ENCODE measurements at places on chromosomes 16 and 17. TPM values are rescaled to one million over a fixed set of nuclear protein-coding genes. Genes with fewer than 3 reads are reported as not detected.

FBXO39 gene
- total RNA-seq, result not detected

SLC52A1 gene
- total RNA-seq, result not detected

KAT8 gene
- 75.7 TPM for total RNA-seq

MT1G gene
- total RNA-seq, result 34.7 TPM

PDILT gene
- total RNA-seq, result not detected

FNDC8 gene
- not detected for total RNA-seq

ITGAD gene
- total RNA-seq, result not detected

GAST gene
- total RNA-seq, result not detected

CENPN gene
- 7.8 TPM for total RNA-seq

ACLY gene
- total RNA-seq, result 81.5 TPM

GRCh38 chr16:30980023-30980371 lies 5.0 kb upstream of the HSD3B7 start:
- DNase-seq, result no peak

- no peak for DNase-seq
These were observed 14.3 kb downstream of the KPNB1 start for GRCh38 chr17:47663912-47664623.

DNA sequence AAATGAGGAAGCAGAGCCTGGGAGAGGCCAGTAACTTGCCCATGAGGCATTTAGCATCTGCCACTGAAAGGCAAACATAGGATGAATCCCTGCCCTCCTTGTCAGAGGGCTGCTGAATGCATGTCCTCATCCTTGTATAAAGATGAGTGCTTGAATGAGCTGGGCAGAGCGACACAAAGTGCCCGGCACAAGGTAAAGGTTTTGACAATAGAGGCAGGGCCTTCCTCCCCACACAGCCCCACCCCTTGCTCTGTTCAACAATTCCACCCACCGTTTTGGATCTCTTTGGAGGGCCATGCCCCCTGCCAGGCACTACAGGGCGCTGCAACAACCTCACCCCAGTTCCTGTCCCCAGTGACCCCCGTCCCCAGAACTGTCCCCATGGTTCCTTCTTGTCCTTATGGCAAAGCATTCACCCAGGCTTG lies 1.4 kb upstream of the KRT19 start:
- DNase-seq, result no peak

GRCh38 chr17:77375917-77376651 lies 235.3 kb downstream of the SEC14L1 start:
- no peak for DNase-seq

DNA sequence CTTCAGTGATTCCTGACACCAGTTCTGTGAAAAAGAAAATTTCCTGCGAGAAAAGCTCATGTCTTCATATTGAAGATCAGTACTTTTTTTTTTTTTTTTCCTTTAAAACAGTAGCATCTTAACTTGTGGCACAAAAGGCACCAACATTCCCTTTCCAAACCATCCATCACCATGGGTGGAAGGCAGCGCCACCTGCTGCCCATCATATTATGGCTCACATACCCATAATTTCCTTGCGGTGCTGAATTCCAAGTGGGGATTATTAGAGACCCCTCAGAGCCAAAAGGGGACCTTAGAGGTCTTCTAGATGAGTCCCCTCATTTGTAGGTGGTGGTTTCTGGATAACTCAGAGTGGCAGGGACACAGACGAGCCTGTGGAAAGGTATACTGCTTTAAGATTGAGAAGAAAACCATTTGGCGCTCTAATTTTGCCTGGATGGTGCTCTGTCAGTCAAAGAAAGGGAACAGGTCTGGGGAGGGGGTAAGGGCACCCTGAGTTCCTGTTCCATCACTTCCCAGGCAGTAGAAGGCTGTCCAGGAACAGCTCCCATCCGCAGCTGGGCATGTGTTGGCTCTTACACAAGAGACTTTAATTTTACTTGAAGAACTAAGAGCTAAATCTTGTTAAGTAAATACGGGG lies 7.9 kb upstream of the SOST start:
- DNase-seq, result no peak

DNA sequence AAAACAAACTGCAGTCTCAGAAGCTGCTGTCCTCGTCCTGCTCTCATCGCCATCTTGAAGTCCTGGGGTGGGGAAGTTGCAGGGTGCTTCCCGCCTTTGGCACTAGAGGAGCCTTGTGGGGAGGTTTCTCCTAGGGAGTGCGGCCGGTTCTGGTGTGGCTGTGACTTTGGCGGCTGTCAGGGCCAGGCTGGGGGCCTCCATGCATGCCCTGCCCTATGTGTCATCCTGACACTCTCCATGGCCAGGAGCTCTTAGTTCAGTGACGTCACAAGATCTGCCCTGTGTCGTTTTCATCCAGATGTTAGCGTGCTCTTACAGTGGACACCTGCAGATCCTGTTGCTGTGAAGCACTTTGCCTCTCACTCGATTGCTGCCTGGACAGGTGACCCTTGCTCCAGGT lies 49.6 kb downstream of the PLD6 start:
- no peak for DNase-seq

DNA sequence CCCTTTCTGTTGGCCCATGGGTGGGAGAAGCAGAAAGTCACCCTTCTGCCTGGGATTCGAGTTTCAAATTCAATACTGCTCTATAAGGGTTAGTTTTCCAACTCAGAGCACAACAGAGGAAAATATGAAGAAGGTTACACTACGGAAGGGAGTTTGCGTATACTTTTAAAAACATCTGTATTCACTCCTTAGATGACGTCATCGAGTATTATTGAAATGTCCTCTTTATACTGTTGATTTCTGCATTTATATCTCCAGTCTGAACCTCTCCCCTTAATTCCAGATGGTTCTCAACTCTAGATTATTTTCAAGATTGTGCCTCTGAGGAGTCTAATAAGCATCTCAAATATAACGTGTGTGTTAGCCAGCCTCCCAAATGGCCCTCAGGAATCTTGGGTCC lies 249.1 kb downstream of the MAP2K4 start:
- no peak for DNase-seq

GRCh38 chr16:53216798-53217197 lies 162.0 kb downstream of the CHD9 start:
- no peak for DNase-seq

DNA sequence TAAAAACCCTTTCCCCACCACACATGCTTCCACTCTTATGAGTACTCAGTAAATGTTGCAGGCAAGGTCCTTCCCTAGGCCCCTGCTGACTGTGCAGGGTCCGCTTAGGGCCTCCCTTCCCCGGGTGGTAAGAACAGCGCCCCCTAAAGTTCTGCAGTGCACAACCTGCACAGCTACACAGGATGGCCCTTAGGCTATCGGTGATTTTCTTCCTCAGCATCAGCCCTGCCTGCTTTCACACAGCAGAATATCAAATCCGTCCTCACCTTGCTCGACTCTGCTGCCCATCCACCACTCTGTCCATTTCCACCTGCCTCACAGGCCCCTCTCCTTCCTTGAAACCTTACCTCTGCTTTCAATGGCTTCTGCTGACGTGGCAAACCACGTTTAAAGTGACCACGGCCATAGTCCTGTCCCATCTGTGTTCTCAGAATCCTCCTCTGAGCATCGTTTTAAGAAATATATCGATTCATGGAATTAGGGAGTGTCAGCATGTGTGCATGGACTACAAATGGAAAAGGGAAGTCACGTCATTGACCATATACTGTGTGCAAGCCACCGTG lies 51.4 kb upstream of the TMEM132E start:
- no peak for DNase-seq

- DNase-seq, result no peak
These were observed 85.9 kb upstream of the SMURF2 start for GRCh38 chr17:64747938-64748540.

GRCh38 chr17:50269477-50270434 lies 4.5 kb upstream of the TMEM92 start:
- DNase-seq, result no peak

DNA sequence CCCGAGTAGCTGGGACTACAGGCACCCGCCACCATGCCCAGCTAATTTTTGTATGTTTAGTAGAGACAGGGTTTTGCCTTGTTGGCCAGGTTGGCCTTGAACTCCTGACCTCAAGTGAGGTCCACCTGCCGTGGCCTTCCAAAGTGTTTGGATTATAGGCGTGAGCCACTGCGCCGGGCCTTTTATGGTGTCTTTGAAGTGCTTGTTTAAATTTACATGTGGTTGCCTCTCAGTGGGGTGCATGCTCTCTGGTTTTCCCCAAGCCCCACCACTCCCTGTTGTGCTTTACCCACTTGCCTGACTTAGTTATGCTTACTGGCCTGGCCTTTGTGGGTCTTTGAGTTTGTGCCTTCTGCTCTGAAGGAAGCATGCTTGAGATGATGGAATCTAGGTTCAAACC lies 132.0 kb downstream of the PRKCB start:
- no peak for DNase-seq

DNA sequence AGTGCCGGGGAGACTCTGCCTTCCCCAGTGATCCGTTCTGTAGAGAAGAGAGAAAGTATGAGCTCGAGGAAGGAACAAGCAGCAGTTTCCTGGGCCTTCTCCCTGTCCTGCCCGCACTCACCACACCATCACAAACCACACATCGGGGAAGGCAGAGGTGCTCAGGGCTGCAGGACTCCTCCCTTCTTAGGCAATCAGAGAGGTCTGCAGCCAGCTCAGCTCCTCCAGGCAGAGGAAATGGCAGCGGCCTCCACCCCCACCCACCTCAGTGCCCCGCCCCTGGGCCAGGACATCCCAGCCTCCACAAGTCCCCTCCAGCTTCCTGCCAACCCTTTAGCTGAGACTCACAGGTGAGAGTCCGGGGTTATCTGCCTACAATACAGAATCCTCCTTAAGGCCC lies 2.0 kb downstream of the ZNF319 start:
- no peak for DNase-seq

DNA sequence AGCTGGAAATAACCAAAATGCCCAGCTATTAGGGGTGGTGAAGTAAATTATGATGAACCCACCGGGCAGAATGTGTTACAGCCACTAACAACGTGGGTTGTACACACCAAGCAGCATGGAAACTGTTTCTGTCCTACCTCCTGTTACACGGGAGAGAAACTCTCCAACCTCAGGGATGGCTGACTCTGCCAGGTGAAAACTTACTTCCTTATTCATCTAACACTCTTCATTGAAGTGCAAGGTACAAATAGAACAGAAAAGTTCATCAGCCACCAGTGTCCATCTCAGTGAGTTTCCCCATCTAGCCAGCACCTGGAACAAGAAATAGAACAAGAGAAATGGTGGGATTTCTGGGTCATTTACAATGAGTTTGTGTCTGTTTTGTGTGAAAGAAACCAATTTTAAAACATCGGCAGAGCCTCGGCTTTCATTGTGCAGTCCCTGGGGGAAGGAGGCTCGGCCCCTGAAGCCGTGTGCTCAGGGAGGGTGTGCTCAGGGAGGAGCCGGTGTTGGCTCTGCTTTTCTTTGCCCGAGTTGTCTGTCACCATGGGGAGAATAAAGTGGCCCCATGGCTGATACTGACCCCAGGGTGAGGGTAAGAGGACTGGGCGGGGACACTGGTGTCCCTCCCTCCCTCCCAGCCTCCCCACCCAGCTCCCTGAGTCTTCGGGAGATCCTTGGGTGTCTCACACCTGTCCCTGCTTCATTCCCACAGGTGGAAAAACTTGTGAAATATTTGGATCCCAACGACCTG lies 39.8 kb downstream of the RAB11FIP4 start:
- no peak for DNase-seq

GRCh38 chr17:81608082-81608481 lies 28.8 kb downstream of the NPLOC4 start:
- DNase-seq, result no peak

DNA sequence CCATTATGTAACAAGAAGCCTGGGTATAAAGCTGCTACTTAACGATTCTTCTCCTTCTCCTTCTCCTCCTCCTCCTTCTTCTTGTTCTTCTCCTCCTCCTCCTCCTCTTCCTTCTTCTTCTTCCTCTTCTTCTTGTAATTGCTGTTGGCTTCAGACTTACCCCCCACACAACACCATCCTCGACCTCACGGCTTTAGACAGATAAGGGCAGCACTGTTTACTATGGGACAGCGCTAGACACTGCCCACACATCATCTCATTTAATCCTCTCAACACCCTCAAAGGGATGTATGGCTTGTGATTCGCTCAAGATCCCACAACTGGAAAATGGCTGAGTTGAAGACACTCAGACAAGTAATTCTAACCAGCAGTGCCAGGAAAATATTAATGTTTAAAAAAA lies 60.6 kb upstream of the NOG start:
- no peak for DNase-seq

- no peak for DNase-seq
These were observed 87.9 kb downstream of the CCDC182 start for GRCh38 chr17:57657211-57657610.

GRCh38 chr16:660459-661183 lies 7.3 kb upstream of the RHOT2 start:
- DNase-seq, result no peak
